Thoracic aorta (tissue), 2 donors: ENCODE measurements at places on chromosomes 12 and 14.

- DNase-seq = no peak
Observed at GRCh38 chr12:102475355-102475754, 5.0 kb downstream of the IGF1 start.

DNA sequence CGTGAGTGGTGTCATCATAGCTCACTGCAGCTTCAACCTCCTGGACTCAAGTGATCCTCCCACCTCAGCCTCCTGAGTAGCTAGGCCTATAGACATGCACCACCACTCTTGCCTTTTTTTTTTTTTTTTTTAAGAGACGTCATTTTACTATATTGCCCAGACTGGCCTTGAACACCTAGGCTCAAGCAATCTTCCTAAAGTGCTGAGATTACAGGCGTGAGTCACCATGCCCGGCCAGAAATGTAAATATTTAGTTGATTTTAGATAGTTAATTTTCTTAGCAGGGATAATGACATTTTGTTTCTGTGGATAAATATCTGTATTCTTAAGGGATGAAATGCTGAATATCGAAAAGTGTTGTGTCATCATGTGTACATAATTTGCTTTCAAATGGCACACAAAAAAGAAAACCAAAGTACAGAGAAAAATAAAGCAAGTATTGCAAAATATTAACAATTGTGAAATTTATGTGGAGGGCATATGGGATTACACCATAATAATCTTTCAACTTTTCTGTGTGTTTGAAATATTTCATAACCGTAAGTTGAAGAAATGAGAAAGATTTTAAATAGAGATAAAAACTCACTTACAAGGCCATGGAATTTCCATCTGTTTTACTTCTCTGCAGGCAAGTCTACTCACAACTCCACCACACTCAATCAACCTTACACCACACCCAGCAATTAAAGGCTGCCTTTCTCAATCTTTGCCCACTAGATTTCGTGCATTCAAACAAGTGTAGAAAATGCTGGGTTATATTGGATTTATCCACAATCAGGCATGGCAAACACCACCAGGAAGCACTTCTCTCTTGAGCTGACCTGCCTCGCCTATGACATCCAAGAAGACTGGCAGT lies 93.7 kb downstream of the SPTSSA start:
- no peak for DNase-seq

DNA sequence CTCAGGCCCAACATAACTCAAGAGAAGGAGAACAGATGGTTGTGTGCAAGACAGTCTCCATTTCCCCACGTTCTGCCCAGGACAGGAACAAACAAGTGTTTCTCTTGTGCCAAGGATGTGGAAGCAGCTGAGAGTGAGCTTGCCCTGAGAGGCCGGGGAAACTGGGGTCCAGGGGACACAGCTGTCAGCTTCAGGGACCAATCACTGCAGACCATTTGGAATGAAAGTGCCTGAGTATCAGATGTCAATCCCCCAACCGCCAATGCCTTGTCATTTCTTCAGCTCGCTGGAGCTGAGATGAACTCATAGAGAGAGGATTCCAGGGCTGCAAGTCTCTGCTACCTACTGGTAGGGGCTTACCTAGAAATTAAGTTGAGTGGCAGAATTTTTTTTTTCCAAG lies 71.9 kb upstream of the METAP2 start:
- DNase-seq = no peak

DNA sequence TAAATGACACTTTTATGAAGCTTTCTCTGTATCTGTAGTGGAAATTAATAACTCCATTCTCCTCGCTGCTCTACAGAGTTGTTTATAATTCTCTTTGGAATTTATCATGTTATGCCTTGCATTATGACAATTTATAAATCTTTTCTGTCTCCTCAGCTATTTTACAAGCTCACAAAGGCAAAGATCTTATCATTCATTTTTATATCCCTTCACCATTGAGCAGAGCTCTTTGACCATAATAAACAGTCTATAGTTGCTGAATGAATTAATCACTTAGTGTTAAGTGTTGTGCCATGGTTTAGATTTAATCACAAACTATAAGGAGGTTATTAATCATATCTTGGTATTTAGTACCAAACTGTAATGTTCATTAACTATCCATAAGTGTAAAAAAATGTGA lies 126.4 kb downstream of the NAV3 start:
- DNase-seq = no peak

GRCh38 chr12:93403988-93404803 lies 26.5 kb downstream of the NUDT4 start:
- no peak for DNase-seq

DNA sequence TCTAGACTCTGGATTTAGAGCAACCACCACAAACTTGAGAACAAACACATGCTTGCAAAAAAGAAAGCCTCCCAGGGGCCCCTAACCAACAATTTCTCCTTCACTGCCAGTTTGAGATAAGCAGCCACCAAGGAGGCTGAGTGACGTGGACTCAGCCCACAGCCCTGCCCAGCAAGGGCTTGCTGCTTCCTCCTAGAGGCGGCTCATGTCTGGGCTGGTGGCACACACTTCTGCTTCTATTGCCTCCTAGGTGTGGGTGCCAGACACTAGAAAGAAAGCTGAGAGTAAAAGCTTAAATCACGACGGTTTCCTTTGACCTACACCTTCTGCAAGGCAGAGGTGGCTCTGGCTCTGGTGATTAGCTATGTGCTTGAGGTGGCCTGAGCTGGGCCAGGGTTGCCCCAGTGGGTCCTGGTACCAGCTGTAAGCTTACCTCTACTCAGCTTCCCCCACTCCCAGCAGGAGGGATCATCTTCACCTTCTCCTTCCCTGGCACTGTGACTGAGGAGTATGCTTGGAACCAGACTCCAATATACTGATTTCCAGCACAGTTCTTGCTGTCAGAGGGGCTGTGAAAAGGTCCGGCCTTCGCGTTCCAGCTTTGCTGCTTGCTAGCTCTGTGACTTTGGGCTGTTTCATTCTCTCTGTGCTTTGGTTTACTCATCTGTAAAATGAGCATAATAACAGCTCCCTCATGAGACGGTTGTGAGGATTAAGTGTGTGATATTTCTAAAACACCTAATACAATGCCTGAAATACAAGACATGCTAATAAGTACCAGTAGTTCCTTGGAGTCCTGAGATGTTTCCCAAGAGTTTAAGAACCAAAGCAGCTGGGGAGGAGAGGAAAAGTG lies 89.7 kb upstream of the PARP11 start:
- no peak for DNase-seq

DNA sequence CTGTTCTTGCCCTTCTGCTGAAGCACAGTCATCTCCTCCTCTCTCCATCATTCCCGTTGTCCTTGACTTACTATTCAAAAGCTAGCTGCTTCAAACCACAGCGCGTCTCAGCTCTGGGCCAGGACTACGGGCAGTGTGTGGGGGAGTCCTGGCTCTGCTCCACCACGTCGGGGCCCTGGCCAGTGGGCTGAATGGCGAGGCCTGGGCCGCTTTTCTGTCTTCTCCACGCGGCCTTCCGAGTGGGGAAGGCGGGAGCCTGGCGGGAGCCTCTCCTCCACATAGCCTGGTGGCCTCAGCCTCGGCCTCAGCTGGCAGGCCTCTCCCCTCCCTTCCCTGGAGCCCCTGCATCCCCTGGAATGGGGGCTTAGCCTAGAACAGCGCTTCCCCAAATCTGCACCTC lies 16.5 kb downstream of the ANKRD9 start:
- no peak for DNase-seq

GRCh38 chr12:92216092-92216491 lies 70.4 kb upstream of the BTG1 start:
- DNase-seq = no peak

DNA sequence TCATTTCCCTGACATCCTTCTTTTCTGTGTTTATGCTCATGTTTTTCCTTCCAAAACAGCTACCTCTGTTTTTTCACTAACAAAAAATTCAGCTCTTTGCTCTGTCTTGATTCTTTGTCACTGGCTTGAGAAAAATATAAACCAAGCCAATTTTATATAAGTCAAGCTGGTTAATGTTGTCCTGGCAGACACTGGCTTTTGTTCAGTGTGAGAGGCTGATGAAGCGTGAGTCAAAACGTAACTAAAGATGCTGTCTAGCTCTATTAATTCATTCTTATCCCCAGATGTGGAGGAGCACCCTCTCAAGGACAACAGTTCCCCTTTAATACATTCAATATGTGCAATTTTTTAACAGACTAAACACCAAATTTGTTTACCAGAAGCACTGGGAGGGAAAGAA lies 15.8 kb downstream of the TSPAN8 start:
- DNase-seq = no peak

GRCh38 chr14:61577506-61577931 lies 117.8 kb upstream of the HIF1A start:
- no peak for DNase-seq

DNA sequence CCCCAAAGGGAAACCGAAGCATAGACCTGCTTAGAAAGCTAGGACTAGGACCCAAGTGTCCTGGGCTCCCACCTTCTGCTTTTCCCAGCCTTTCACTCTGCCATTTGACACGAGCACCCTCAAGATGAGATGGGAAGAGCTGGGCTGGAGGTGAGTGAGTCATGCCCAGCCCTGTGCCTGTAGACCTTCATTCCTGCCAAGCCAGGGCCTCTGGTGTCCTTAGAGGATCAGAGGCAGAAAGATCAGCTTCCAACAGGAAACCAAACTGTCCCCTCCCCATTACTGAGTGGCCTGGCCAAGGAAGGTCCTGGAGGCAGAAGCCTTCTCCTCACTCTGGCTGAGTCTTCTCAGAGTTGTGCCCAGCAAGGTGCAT lies 3.5 kb downstream of the TMEM63C start:
- DNase-seq = no peak

DNA sequence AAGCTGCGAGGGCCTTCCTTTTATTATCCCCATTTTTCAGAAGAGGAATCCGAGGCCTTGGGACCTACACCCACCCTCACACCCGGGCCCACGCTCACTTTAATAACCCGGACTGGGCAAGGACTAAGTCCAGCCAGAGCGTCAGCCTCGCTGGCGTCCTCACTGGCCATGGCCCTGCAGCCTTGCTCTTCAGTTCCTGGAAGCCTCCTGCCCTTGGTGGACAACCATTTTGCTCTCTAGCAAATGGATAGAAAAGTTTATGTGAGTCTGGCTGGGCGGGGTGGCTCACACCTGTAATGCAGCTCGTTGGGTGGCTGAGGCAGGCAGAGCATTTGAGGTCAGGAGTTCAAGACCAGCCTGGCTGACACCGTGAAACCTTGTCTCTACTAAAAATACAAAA lies 9.8 kb downstream of the RTL1 start:
- no peak for DNase-seq

DNA sequence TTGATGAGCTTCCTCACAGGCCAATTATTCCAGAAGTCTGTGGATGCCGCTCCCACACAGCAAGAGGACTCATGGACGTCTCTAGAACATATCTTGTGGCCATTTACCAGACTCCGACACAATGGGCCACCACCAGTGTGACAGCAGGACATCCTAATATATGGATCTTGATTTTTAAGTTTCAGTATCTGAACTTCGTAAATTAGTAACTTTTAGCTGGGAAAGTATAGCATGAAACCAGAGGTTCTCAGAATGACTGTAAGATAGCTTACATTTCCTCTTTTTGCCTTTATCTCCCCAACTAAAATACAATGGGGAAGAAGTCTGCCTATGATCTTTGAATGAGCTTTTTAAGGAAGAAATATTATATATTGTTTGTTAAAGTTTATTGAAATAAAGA lies 87.0 kb downstream of the DNAI7 start:
- DNase-seq = no peak

DNA sequence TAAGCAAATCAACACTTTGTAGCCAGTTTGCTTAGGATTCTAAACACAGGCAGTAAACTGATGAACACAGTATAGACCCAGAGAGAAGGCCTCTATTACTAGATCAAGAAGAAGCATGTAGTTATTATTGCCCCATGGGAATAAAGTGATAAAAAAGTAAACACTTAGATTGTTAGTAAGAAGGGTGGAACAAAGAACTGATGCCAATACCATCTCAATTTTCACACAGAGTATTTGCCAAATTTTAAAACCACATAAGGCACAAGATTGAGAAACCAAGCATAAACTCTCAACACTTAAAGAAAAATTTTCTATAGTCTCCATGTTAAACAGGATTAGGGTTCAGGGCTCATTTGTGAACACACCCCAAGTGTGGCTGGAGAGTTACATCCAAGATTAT lies 77.0 kb upstream of the SYT1 start:
- no peak for DNase-seq

- no peak for DNase-seq
Observed at GRCh38 chr14:72590577-72590976, 303.3 kb downstream of the DPF3 start.

DNA sequence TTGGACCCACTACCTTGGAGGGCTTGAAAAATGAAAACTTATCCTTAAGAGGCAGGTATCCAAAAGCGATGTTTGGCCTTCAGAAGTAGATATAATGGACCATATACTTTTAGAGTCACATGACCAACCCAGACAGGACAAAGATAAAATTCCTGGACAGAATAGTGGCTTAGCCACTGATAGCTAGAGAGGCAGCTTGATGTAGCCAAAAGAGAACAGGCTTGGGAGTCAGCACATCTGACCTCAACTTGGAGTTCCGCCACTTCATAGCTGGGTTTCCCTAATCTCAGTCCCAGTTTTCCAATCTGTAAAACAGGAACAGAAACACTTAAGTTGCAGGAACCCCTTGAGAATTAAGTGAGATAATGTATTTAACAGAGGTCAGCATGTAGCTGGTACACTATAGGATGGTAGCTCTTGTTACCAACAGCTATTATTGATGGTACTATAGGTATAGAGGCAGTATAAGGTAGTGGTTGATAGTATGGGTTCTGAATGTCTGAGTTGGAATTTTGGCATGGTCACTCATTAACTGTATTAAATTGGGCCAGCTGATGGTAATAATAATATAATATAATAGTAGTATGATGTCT lies 63.2 kb upstream of the USP44 start:
- DNase-seq = no peak

GRCh38 chr12:51972422-51972812 lies 20.9 kb downstream of the ACVR1B start:
- DNase-seq = no peak

- no peak for DNase-seq
Observed at GRCh38 chr12:130642856-130643255, 73.2 kb downstream of the RIMBP2 start.

GRCh38 chr14:90191585-90191984 lies 64.8 kb upstream of the PSMC1 start:
- DNase-seq = no peak

- DNase-seq = no peak
Observed at GRCh38 chr12:111418594-111418880, 12.8 kb downstream of the SH2B3 start.

GRCh38 chr12:26848156-26848825 lies 15.3 kb upstream of the ITPR2 start:
- DNase-seq = no peak

GRCh38 chr14:72024043-72024407 lies 91.8 kb downstream of the RGS6 start:
- DNase-seq = no peak

- DNase-seq = no peak
Observed at GRCh38 chr12:113239288-113239771, 18.1 kb downstream of the TPCN1 start.

- DNase-seq = no peak
Observed at GRCh38 chr14:97709552-97709951, 912.4 kb downstream of the VRK1 start.

GRCh38 chr12:121209221-121209620 lies 708 bp upstream of the P2RX4 start:
- DNase-seq = no peak
